PC-9 (cell line): ENCODE measurements at places on chromosomes 2 and 18. TPM values are rescaled to one million over a fixed set of nuclear protein-coding genes. Genes with fewer than 3 reads are reported as not detected.

The KCNG2 gene
- total RNA-seq, result not detected in 2 replicates

The ACADL gene
- total RNA-seq, result 0.20 and 0.24 TPM in 2 replicates

The KIAA2012 gene
- total RNA-seq, result not detected in 2 replicates

The UBR3 gene
- 10.9 and 21.9 TPM in 2 replicates for total RNA-seq

The KLHL14 gene
- total RNA-seq, result not detected in 2 replicates

The ELOA2 gene
- total RNA-seq, result not detected in 2 replicates

The RTP5 gene
- total RNA-seq, result not detected in 2 replicates

The ATG16L1 gene
- total RNA-seq, result 55.7 and 63.9 TPM in 2 replicates

The UGT1A6 gene
- total RNA-seq, result 549 and 643 TPM in 2 replicates

The GPR155 gene
- 0.18 and 0.79 TPM in 2 replicates for total RNA-seq

The CAVIN2 gene
- total RNA-seq, result 2.3 and 2.5 TPM in 2 replicates

The MRPL44 gene
- 66.4 and 76.6 TPM in 2 replicates for total RNA-seq

The DPYSL5 gene
- not detected in 2 replicates for total RNA-seq

The IL37 gene
- total RNA-seq, result 1.0 and 1.7 TPM in 2 replicates

The GMPPA gene
- total RNA-seq, result 44.7 and 57.2 TPM in 2 replicates

The HOXD4 gene
- not detected in 2 replicates for total RNA-seq

The IMPA2 gene
- 83.6 and 91.4 TPM in 2 replicates for total RNA-seq

The NFE2L2 gene
- 117 and 138 TPM in 2 replicates for total RNA-seq

The FSHR gene
- not detected in 2 replicates for total RNA-seq

The FLACC1 gene
- total RNA-seq, result 0.75 and 0.87 TPM in 2 replicates

The CD8A gene
- 0.28 and 0.45 TPM in 2 replicates for total RNA-seq

The ANKRD30B gene
- total RNA-seq, result not detected in 2 replicates

The AGXT gene
- total RNA-seq, result not detected in 2 replicates

The ITGB6 gene
- total RNA-seq, result 24.3 and 30.6 TPM in 2 replicates

The MGAT4A gene
- total RNA-seq, result 12.2 and 12.9 TPM in 2 replicates

The ZNF385B gene
- total RNA-seq, result 2.8 and 4.1 TPM in 2 replicates

The XPO1 gene
- total RNA-seq, result 228 and 236 TPM in 2 replicates

The TET3 gene
- total RNA-seq, result 17.1 and 19.1 TPM in 2 replicates

The CIAO1 gene
- total RNA-seq, result 85.3 and 99.5 TPM in 2 replicates

The SNTG2 gene
- total RNA-seq, result not detected in 2 replicates

The SERPINB11 gene
- not detected in 2 replicates for total RNA-seq

The CD28 gene
- not detected in 2 replicates for total RNA-seq

The SULT1C4 gene
- not detected in 2 replicates for total RNA-seq

The FMNL2 gene
- 29.0 and 33.6 TPM in 2 replicates for total RNA-seq

The CPO gene
- not detected in 2 replicates for total RNA-seq

The SUCLG1 gene
- 42.1 and 59.5 TPM in 2 replicates for total RNA-seq

The GPR45 gene
- not detected in 2 replicates for total RNA-seq

The SCYGR3 gene
- total RNA-seq, result not detected in 2 replicates

The ANKRD62 gene
- total RNA-seq, result 0.20 TPM in 1 of 2 replicates, not detected in the other

The RHOB gene
- 39.3 and 44.4 TPM in 2 replicates for total RNA-seq

The DSG1 gene
- total RNA-seq, result not detected in 2 replicates

The KRTCAP3 gene
- total RNA-seq, result 62.9 and 91.7 TPM in 2 replicates

The GKN1 gene
- not detected in 2 replicates for total RNA-seq

The THUMPD2 gene
- 7.9 and 11.3 TPM in 2 replicates for total RNA-seq

The FN1 gene
- 39.4 and 42.5 TPM in 2 replicates for total RNA-seq
